A549 (cell line): ENCODE measurements at places on chromosomes 2 and 18.

DNA sequence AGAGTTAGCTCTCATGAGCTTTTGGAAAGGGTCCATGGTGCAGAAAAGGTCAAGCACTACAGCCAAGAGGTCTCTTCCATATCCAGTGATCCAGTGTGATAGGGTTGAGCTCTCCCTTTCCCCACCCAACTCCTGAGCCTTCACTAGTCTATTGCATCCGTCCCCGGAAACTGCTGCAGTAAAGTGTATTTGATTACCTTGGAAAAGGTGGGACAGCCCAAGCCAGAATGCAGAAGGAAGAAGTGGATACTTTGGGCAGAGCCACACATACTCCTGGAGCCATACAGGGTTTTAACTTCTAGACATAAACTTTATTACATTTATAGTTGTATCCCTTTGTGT, 3.6 kb downstream of the PNKD start:
- DNase-seq, result no peak

DNA sequence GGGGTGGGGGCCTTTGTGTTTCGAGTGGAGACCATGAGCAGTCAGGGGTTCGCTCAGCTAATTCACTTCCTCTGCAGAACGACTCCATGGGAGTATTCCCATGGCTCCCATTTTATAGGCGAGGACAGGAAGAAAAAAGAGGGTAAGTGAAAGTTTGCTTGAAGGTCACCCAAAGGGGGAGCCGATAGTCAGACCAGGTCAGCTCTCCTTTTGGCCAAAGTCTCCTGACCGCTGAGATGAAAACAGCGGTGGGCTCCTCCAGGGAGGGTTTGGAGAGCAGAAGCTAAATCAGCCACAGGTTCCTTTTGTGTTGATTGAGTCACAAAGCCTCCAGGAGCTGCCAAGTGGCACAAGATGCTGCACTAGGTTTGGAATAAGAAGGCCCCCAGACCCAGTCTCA, 34.1 kb upstream of the CTAGE1 start:
- DNase-seq, result peak; percentile 11

DNA sequence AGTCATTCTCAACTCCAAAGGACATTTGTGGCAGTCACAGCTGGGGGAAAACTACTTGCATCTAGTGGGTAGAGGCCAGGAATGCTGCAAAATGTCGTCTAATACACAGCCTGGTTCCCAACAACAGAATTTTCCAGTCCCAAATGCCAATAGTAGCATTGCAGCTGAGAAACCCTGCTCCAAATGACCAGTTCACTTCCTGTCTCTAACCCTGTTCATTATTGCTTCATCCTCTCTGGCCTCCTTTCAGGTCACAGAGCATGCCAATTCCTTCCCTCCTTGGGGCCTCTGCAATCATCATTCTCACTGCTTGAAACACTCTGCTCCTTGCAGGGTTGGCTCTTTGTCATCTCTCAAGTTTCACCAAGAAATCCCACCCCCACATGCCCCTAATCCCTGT, 139.1 kb downstream of the IRS1 start:
- no peak for DNase-seq

- no peak for DNase-seq
Observed at GRCh38 chr2:52269696-52270485, 1238.0 kb upstream of the NRXN1 start.

DNA sequence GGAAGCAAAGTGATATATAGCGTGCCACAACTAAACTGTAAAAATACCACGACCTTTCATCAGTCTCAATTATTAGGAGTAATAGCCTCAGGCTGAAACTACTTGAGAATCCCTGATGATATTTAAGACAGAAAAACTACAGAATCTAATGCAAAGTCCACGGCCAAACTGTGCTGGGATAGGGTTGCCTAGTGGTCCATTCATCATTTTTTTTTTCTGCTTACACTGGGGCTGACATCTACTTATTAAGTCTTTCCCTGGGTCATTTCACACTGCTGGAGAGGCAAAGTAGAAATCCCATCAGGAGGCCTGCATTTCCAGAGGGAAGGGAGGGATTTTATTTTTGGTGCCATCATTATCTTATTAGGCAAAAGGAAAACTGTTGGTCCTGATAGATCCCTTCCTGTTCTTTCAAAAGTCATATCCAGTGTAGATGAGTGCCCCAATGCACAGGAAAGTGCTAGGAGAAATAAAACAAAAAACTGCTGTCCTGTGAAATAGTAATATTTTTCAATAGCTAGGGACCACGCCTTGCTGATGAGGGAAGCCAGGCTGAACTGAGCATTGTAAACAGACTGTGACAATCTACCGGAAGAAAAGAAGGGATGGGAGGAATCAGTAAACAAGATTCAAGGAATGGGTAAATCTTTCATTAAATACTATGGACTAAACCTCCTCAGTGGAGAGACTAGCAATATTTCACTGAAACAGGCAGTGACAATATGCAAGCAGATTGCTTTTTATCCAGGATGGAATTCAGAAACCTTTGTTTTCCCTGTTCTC, 644.3 kb downstream of the IRS1 start:
- peak; percentile 23 for DNase-seq

DNA sequence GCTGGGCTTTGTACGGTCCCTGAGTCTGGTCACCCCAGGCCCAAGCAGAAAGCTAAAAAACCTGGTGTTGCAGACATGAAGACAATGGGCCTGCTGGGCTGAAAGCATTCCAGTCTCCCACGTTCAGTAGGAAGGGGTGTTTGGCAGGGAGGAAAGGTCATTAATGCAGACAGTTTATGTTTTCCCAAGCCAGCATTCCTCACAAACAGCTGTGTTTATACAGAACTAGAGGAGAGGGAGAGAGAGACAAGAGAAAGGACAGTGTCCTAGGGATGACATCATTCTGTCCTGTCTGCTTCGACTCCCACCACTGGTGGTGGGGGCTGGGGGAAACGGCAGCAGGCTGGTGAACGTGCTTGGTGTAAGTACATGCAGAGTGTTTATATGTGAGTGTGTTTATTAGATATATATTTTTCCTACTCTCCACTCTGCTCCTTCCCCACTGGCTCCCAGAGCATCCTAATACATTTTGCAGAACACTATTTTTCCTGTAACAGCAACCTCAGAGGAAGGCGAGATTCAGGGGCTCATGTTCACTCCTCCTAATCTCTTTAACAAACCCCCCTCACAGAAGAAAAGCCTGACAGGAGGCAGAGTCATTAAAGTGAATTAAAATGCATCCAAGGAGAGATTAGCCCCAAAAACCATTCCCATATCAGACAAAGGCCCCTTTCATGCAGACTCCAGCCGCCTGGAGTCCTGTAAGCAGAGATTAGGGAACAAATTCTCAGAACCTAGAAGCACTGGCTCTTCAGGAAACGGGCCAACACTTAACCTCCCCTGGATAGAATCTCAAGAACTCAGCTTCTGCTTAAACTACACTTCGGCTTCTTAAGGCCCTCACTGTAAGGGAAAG, 380.4 kb downstream of the TNS1 start:
- DNase-seq, result no peak

- DNase-seq, result peak; percentile 53
Observed at GRCh38 chr2:189231719-189232323, 52.3 kb upstream of the COL5A2 start.

GRCh38 chr2:65919550-65920188, 487.3 kb upstream of the SPRED2 start:
- no peak for DNase-seq

GRCh38 chr2:207231106-207231865, 65.5 kb upstream of the KLF7 start:
- DNase-seq, result no peak

- no peak for DNase-seq
Observed at GRCh38 chr2:174174741-174175140, 73.6 kb downstream of the OLA1 start.

DNA sequence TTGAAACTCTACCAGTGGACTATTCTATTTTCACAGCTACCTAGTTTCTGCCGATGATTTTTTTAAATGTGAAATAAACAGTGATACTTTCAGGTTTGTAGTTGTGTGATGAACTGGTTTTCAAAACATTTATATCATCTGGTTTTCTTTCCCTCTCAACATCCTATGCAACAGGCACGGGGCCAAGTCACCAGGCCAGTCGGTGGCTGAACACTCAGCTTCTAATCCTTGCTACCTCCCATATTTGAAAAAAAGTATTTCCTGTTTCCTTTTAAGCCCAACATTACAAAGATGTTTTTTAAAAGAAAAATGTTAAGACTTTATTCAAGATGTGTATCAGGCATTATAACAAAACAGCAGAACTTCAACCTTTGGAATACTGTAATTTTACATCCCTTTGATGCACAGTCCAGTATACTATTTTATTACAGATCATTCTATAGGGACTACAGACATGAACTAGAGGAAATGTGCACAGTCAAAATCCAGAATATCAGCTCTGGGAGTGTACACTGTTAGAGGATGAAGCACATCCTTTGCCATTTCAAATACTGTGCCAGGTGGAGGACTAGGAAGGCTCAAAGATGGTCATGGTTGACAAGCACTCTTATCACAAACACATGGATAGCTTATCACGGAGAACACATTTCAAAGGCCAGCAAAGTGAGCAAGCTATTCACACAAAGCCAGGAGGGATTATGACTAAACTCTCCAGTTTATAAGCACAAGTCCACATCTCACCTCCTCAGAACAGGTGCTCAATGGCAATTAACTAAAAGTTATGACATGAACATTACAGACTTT, 14.6 kb downstream of the MRPL35 start:
- DNase-seq, result no peak

- peak; percentile 16 for DNase-seq
Observed at GRCh38 chr2:217160103-217160743, 300.4 kb upstream of the TNP1 start.

DNA sequence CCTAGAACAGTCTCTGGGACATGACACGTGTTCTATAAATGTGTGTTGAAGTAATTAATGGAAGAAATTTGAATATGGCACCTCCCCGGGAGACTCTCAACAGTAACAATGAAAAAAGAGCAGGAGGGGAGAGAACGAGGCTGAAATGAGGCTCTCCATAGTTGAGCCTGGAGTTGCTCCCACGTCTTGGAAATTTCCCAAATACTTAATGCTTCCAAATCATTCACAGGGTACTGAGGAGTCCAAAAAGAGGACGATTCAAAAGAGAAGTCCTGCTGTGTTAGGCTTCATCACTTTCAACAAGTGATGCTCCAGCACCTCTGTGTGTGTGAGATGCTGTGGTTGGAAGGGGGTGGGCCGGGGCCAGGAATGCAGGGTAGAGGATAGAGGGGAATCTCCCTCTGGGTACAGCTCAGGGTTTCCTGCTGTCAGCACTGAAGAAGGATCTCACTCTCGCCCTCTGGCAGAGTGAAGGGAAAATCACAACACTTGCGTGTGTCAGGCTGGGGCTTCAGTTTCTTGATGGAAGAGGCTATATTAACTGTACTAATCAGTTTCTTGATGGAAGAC, 18.1 kb upstream of the ZNF407 start:
- DNase-seq, result no peak

- DNase-seq, result no peak
Observed at GRCh38 chr18:22411446-22411845, 6.3 kb downstream of the CTAGE1 start.

DNA sequence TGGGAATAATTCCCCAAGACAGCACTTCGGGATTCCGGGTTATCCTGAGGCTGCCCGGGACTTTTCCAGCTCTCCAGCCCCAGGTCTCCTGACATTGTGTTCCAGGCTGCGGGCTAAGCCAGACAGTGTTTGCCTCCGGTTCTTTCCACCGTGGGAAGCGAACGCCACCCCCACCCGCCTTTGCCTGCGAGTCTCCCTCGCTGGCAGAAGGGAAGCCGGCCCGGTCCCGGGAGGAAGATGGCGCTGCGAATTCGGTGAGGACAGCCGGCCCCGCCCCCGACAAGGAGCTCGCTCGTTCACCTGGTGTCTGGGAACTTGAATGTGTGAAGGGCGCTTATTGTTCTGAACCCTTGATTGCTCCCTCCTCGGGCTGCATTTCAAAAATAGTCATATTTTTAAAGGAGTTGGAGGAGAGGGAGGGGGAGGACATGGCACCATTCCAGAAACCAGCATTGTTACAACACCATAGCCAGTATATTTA, 2.9 kb downstream of the LRATD1 start:
- peak; percentile 24 for DNase-seq

- DNase-seq, result no peak
Observed at GRCh38 chr2:162241571-162241970, 1.7 kb downstream of the FAP start.

- no peak for DNase-seq
Observed at GRCh38 chr2:109284826-109285225, 155.8 kb downstream of the SH3RF3 start.
